RWPE2 (cell line): ENCODE measurements at places on chromosomes 3 and 15.

DNA sequence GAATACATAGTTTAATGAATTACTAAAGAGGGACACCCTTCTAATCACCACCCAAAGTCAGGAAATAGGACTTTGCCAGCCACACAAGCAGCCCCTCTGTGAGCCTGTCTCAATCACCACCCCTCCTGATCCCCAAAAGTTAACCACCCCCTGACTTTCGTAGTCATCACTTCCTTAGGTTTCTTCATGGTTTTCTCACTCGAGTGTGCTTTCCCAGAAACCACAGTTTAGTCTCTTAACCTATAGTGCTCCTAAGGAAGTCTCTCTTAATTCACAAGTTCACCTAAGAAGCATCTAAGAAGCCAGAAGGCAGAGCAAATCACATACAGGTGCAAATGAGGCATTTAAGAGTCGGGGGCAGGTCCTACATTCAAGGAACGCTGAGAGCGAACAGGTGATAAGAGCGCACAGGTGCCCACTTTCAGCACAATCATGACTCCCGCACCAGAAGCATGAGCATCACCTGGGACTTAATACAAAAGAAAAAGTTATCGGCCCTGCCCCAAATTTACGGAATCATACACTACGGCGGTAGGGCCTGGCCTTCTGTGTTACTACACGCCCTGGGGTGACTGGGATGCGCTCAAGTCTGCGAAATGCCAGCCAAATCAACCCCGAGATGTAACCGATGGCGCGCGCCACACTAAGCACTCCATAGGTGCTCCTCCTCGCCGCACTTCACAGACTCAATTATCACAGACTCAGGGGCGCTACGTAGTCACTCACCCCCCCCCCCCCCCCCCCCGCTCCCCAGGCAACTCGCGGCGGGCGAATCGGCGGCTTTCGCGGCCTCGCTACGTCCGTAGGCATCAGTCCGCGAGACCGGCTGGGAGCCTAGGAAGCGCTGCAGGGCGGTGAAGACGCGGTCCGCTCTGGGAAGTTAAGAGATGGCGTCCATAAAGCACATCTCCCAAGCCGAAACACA is 815 bp downstream of the ULK4 start:
- peak; percentile 57 for DNase-seq

- DNase-seq = no peak
These were observed 376.2 kb upstream of the C2CD4B start for GRCh38 chr15:62541250-62541649.

GRCh38 chr3:56404884-56405283 is 63.4 kb downstream of the ERC2 start:
- no peak for DNase-seq

DNA sequence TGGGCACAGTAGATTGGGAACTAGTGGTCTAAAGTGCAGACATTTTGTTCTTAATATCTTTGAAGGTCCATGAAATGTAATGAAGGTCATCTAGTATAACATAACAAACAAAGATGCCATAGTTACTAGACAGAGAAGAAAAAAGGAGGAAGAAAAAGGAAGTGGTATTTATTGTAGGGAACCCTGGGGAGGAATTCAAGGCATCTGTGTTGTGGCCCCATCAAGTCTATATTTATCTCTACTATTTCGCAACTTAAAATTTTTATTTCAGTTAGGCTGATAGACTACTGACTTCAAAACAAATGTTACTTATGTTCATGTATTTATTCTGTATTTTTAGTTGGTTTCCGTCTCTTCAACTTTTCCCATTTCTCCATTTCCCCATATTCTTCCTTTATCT is 48.9 kb upstream of the ZDHHC23 start:
- DNase-seq = no peak

DNA sequence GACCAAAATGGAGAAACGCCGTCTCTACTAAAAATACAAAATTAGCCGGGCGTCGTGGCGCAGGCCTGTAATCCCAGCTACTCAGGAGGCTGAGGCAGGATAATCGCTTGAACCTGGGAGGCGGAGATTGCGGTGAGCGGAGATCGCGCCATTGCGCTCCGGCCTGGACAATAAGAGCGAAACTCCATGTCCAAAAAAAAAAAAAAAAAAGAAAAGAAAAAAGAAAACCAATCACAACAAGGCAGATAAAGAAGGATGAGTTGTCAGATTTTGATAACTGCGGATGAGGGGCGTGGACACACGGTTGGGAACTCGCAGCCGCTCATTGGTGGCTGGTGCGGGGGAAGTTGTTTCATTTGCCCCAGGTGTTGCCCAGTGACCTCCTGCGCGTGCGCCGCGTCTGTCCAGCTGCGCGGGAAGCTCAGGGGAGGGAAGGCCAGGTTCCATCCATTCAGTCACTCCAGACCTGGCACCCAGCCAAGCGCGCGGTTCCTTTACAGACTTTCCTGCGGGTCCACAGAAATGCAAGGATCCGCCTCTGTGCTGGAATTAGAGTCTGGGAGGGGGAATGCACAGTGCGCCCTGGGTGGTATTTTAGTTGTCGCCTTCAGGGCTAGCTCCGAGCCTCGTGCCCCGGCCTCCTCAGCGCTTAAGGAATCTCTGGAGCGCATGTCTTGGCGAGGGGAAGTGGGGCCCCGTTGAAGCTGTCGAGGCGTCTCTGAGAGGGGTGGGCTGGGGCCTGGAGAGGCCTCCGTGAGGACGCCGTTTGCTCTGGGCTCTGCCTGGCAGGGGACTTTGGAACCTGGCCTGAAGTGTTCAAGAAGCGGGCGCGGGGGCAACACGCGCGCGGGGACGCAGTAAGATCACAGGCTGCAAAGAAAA is 708 bp upstream of the GCHFR start:
- DNase-seq = peak; percentile 95

GRCh38 chr3:70201975-70202374 is 110.5 kb downstream of the MDFIC2 start:
- DNase-seq = no peak

DNA sequence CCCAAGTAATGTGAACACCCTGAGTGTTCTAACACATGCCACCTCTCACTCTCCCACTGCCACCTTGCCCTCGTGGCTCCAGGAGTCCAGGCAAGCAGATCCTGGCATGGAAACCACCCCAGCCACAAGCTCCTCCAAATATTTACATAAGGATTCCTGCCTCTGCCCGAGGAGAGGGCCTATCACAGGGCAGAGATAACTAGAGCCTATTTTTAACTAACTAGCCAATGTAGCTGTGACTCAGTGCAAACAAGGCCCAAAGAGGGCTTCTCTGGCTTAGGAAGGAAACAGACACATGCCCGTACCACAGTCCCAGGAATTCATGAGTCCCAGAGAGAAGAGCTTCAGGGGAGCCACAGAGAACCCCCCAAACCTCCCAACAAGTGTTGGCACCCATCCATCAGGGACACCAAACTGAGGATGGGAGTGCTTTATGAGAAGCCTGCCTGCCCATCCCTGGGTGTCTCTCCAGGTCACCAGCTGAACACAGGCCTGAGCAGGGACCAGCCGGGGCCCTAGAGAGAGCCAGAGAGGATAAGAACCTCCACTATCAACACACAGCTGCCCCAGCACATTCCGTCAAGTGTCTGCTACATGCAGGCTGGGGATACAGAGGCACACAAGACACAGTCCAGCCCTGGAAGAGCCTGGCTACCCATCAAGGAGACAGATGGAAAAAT is 9.2 kb downstream of the FYCO1 start:
- DNase-seq = no peak

DNA sequence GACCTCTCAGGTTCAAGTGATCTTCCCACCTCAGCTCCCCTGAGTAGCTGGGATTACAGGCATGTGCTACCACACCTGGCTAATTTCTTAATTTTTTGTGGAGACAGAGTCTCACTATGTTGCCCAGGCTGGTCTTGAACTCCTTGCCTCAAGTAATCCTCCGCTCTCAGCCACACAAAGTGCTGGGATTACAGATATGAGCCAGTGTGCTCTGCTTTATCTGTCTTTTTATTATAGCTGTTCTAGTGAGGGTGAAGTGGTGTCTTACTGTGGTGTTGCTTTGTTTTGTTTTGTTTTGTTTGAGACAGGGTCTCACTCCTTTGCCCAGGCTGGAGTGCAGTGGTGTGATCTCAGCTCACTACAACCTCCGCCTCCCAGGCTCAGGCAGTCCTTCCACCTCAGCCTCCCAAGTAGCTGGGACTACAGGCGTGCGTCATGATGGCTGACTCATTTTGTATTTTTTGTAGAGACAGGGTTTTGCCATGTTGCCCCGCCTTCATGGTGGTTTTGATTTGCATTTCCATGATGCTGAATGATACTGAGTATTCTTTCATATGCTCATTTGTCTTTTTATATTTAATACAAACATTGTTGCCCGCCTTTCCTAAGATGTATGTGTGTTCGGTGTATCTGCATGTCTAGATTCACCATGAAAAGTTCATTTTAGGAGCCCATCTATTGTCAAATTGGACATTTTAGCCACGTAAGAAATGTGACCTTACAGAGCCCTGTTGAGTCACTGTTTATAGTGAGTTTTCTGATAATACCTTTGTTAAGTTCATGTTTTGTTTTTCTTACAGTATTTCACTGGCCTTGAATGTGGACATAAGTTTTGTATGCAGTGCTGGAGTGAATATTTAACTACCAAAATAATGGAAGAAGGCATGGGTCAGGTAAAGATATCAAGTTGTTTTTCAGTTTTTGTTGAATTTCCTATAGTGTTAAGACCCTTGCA is 80.6 kb downstream of the ARIH1 start:
- DNase-seq = no peak

- DNase-seq = no peak
These were observed 614 bp upstream of the MINDY2 start for GRCh38 chr15:58770519-58770856.

DNA sequence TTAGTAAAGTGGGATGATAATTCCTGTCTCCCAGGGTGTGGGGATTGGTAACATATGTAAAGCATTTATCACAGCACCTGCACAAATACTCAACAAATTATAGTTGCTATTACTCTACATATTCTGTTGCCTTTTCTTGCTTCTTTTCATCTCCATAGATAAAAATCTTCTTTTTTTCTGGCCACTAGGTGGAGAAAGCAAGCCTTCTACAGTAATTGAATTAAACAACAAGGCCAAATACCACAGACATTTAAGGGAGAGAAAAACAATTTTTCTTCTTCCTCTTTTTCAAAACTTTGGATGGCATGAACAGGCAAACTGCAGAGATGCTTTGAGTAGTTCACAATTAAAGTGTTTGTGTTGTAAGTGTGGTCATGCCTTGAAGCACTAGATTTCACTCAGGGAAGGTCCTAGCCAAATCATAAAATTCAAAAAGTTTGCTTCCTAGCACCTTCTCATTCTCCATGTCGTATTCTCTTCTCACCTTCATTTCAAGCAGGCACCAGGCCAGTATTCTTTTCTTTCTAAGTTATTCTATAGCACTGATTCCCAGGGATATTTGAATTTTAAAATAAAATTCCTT is 493.4 kb upstream of the TGFBR2 start:
- no peak for DNase-seq

GRCh38 chr3:10815487-10815886 is 541 bp upstream of the SLC6A11 start:
- DNase-seq = no peak

DNA sequence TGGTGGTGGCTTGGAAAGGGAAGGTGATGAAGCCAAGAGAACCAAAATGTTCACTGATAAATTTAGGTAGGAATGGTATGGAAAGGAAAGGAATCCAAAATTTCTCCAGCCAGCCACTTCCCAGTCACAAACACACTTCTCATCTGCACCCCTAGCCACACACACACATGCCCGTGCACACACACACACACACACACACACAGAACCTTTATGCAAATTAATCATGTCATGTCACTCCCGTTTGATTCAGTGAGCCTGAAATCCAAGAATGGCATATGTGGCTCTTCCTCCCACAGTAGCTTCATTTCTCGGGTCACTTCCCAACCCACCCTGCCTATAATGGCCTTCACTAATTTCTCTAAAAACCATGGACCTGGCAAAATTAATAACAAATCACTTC is 3.1 kb upstream of the HLTF start:
- no peak for DNase-seq

- peak; percentile 55 for DNase-seq
These were observed 177.1 kb downstream of the NSMCE3 start for GRCh38 chr15:29092376-29093064.

- DNase-seq = no peak
These were observed 255.2 kb downstream of the LSAMP start for GRCh38 chr3:116190095-116190494.

DNA sequence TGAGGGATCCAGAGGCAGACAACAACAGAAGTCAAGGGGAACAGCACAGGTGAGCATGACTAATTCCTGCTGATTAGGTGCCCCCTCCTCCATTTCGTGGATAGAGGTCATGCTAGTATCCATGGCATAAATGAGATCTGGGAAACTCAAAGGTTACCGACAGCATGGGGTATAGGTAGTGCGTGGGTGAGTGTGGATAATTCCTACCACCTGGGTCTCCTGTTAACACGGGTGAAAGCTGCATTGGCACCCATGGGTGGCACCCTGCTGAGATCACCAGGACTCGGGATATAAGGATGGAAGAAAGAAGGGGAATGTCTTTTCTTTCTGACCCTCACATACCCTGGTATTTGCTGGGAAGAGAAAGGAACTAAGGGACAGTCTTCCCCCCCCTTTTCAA is 14.4 kb upstream of the CHST2 start:
- DNase-seq = no peak

- no peak for DNase-seq
These were observed 37.8 kb upstream of the SIAH2 start for GRCh38 chr3:150800722-150801121.

- DNase-seq = no peak
These were observed 10.2 kb downstream of the ACKR2 start for GRCh38 chr3:42819351-42819965.

GRCh38 chr15:72156928-72157327 is 38.7 kb downstream of the SENP8 start:
- no peak for DNase-seq

DNA sequence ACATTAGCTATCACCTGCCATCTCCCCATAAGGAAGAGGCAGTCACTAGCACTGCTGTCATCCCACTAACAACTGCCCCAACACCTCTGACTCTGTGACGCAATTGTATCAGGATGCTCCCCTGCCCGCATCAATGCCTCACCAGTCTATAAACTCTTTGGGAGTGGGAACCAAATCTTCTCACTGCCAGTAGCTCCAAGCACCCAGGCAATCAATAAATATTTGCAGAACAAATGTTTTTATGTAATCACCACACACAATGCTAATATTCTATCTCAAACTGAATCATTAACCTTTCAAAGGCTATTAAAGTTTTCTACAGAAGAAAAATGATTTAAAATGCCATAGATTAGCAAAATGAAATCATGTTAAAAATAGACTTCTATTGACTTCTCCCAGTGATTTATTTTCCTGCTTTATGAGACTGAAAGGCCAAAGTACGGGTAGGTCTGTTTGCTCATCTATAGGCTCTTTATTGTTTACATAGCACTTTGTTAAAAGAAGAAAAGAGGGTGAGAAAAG is 131.3 kb downstream of the PLD1 start:
- no peak for DNase-seq

GRCh38 chr3:157914882-157915281 is 191.3 kb downstream of the SHOX2 start:
- DNase-seq = no peak

DNA sequence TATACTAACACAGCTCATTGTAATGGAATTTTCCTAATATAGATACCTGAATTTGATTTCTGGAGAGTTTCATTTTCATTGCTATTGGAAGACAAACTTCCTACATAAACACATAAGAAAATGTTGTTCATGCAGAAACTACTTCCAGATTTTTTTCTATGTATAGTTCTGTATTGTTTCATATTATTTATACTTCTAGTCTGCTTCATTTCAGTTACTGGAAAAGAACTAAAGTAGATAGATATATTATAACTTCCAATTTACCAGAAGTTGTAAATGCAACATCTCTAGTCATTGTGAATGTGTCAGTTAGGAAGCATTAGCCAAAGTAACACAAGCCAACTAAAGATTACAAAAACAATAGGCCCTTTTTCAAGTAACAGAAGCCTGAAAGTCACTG is 147.3 kb upstream of the ZNF385D start:
- no peak for DNase-seq
